Suprapubic skin (tissue), 4 donors: ENCODE measurements at places on chromosomes 13 and 19. TPM values are rescaled to one million over a fixed set of nuclear protein-coding genes. Genes with fewer than 3 reads are reported as not detected.

Gene ZNF30
- total RNA-seq, result 0.44 TPM

Gene OR7C1
- total RNA-seq, result 4.4 TPM

Gene CFAP97D2
- not detected for total RNA-seq

Gene ZNF829
- total RNA-seq, result 1.4 TPM

Gene RHPN2
- total RNA-seq, result 14.1 TPM

Gene PALM3
- not detected for total RNA-seq

Gene CALR3
- total RNA-seq, result not detected

Gene SKA3
- total RNA-seq, result 1.9 TPM

Gene LILRA1
- total RNA-seq, result not detected

- H3K27me3 ChIP-seq, result no peaks in the 10 kb centered on the region
- H3K36me3 ChIP-seq, result no peaks in the 10 kb centered on the region
- no peaks in the 10 kb centered on the region for H3K4me1 ChIP-seq
Measured at GRCh38 chr13:41411522-41411921, 45.8 kb upstream of the RGCC start.

DNA sequence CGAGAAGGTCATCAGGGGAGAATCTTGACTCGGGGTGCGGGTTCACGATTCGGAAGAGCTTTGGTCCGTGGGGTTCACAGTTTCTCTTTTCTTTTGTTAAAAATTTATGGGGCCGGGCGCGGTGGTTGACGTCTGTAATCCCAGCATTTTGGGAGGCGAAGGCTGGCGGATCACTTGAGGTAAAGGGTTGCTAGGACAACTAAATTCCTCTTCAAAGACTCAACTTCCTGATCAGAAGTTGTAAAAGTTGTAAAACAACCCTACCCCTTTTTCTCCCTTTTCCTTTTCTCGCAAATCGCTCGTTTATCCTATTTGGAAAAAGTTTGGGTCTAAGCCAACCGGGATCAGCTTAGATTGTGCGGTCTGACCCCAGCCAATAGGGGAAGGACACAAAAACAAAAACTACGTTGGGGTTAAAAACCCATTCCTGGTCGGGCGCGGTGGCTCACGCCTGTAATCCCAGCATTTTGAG, 673 bp downstream of the ZNF486 start:
- H3K27me3 ChIP-seq, result no peaks in the 10 kb centered on the region
- no peak for DNase-seq
- peak overlapping the region; percentile 77 for H3K27ac ChIP-seq
- H3K36me3 ChIP-seq, result peaks cover 10% of the 10 kb centered on the region

- no peaks in the 10 kb centered on the region for H3K27me3 ChIP-seq
- H3K4me3 ChIP-seq, result no peak overlapping the region
- H3K36me3 ChIP-seq, result no peaks in the 10 kb centered on the region
- DNase-seq, result no peak
- no peaks in the 10 kb centered on the region for H3K4me1 ChIP-seq
Measured at GRCh38 chr13:29480893-29481525, 114.5 kb downstream of the SLC7A1 start.

DNA sequence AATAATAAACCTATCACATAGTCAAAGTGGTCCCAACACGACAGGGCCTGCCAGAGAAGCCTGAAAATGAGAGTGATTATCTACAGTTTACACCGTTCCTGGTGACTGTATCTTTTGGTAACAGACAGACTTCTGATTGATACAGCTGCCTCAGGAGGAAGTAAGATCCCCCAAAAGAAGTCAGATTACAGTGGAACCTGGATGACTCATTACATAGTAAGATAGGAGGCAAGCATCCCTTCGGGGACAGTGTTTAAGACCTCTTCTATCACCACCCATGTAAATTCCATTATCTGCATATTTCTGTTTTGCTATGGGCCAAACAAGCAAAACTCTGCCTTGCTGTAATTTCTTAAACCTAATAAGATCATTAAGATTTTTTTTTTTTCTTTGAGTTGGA, 44.0 kb upstream of the FLT1 start:
- peaks cover 12% of the 10 kb centered on the region for H3K27me3 ChIP-seq
- H3K4me1 ChIP-seq, result no peaks in the 10 kb centered on the region
- H3K27ac ChIP-seq, result no peak overlapping the region
- H3K4me3 ChIP-seq, result no peak overlapping the region

GRCh38 chr19:3646336-3647092, 19.9 kb upstream of the CACTIN start:
- no peak overlapping the region for H3K4me3 ChIP-seq
- H3K36me3 ChIP-seq, result peaks cover 75% of the 10 kb centered on the region
- no peak for DNase-seq
- H3K4me1 ChIP-seq, result peaks cover 6% of the 10 kb centered on the region
- H3K27me3 ChIP-seq, result no peaks in the 10 kb centered on the region

DNA sequence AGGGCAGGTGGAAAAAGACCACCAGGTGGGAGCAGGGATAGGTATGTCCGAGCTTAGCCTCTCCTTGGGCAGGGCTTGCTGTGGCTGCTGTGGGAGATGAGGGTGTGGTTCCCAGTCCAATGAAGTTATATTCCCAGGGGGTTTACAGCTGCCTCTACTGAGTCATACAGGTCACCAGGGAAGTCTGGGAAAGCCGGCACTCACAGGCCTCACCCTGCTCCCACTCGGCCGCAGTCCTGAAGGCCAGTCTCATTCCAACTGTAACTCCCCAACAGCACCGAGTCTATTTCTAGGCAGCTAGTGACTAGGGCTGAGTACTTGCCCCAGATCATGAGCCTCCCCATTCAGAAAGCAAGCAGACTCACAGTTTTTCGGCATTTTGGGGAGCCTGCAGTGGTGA, 77.1 kb downstream of the FNDC3A start:
- no peaks in the 10 kb centered on the region for H3K36me3 ChIP-seq
- H3K4me1 ChIP-seq, result no peaks in the 10 kb centered on the region
- no peak for DNase-seq

DNA sequence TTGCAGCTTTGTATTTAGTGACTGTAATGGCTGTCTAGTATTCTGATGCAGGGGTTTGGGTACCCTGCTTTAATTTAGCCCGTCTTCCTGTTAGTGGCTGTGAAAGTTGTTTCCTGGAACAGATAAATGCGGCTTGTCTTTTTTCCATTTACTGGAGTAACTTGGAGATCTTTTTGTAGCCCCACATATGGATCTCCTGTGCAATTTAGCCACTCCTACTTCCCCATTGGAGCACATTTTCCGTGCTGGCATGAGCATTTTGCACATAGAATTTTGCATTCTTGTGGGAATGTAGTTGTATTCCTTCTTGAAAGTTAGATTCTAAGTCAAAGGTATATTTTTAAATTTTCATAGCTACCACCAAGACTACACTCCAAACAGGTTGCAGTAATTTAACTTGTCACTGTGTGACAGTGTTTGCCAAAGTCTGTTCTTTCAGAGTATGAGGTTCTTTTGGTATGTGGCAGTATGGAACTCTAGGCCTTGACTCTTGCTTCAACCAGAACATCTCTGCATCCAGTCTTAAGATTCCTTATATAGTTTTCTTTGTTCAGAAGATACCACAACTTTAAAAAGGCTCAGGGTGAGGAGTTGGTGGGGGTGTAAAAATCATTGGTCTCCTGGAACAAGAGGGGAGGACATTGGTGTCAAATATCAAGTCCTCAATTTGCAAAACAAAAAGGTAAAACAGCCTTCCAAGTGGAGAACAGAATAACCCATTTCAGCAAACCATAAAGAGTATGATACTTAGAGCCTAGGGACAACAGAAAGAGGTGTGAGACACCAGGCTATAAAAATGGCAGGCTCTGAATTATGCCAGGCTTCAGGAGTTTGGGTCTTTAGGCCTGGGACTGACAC, 21.1 kb upstream of the CCDC97 start:
- no peak overlapping the region for H3K4me3 ChIP-seq
- H3K4me1 ChIP-seq, result no peaks in the 10 kb centered on the region
- H3K27me3 ChIP-seq, result no peaks in the 10 kb centered on the region
- H3K36me3 ChIP-seq, result peaks cover 97% of the 10 kb centered on the region
- no peak overlapping the region for H3K27ac ChIP-seq
- DNase-seq, result no peak

DNA sequence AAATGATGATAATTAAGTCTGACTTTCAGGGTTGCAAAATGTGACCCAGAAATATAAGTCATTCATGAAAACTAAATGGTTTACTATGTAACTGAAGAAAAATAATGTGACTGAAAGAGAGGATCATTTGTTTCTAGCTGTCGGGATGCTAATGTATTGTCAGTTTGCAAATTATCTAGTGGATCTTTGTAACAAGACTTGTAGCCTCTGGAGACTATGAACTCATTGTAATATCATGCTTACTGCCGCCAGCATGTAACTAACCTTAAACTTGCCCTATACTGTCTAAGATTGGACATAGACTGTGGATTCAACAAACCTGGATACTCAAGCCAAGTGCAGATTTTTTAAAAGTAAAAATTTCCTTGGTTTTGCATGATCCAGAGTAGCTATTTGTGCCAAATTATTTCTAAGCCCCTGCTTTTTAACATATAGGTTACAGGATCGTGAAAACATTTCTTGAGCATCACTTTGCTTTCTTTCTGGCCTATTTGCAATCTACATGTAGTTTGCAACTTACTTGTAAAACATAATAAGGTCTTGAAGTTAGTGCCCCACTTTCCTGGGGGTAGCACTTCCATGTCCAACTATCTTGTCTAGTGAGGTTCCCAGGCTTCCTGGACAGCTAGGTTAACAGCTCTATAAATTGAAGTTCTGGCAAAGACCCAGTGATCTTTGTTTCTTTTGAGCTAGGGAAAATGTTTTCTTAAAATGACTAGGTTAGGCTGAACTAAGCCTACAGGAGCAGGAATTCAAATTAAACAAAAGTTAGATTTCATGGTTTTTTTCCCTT, 3.3 kb upstream of the POSTN start:
- H3K27ac ChIP-seq, result no peak overlapping the region
- DNase-seq, result no peak
- no peaks in the 10 kb centered on the region for H3K36me3 ChIP-seq
- H3K4me3 ChIP-seq, result no peak overlapping the region
- no peaks in the 10 kb centered on the region for H3K27me3 ChIP-seq

DNA sequence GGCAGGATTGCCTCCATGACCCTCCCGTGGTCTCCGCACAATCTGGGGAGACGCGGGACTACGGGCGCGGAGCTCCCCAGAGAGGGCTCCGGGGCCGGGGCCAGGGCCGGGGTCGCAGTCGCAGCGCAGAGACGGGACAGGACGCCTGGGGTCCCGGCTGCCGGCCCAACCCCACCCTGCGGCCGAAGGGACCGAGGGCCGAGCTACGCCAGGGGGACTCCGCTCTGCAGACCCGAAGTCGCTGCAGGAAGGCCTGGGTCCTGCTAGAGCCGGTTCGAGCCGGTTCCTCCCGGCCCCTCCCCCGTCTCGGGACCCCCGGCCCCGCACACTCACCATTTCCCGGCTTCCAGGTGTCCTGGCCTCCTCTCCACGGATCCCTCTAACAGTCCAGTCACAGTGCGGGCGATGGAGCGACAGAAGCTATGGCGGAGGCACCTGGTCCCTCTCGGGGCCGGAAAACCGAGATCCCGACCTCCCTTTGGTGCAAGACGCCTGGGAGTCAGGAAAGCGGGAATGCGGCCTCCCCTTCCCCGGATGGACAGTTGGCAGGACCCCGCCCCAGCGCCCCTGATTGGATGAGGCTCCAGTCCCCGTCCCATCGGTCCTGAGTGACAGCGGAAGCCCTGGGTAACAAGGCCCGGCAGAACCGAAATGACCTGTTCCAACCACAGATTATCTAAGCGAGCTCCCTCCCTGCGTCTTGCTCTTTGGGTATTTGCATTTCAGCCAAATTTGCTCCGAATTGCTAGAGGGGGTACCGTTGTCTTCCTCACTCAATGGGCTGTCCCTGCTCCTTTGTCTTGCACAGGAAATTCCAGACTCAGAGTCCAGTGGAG, at the start of gene ZNF625:
ZNF625 (minus strand) TSS at position 512 of the 836 bp plus-strand sequence; CDS start at position 336, 176 bp downstream.
- H3K27me3 ChIP-seq, result no peaks in the 10 kb centered on the region
- peaks cover 17% of the 10 kb centered on the region for H3K4me1 ChIP-seq
- no peaks in the 10 kb centered on the region for H3K36me3 ChIP-seq
- H3K4me3 ChIP-seq, result peak within 1 kb of the TSS; percentile 79

GRCh38 chr13:110548891-110549794, 12.4 kb downstream of the RAB20 start:
- DNase-seq, result no peak
- H3K4me3 ChIP-seq, result no peak overlapping the region
- H3K27me3 ChIP-seq, result no peaks in the 10 kb centered on the region

- DNase-seq, result no peak
- H3K36me3 ChIP-seq, result peaks cover 55% of the 10 kb centered on the region
- H3K27me3 ChIP-seq, result no peaks in the 10 kb centered on the region
- peaks cover 42% of the 10 kb centered on the region for H3K4me1 ChIP-seq
- H3K27ac ChIP-seq, result peak overlapping the region; percentile 3
- H3K4me3 ChIP-seq, result no peak overlapping the region
Measured at GRCh38 chr19:5132206-5132560, 163.3 kb downstream of the KDM4B start.

DNA sequence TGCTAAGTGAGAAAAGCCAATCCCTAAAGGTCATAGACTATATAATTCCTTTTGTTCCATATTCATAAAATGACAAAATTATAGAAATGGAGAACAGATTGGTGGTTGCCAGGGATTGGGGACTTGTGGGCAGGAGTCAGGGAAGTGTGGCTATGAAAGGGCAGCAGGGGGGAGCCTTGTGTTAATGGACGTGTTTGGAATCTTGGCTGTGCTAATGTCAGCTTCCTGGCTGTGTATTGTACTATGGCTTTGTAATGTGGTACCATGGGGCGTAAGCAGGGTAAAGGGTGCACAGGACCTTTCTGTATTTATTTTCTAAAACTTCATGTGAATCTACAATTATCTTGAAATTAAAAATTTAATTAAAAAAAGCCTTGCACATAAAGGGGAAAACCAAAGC, 248.5 kb downstream of the UQCRFS1 start:
- no peaks in the 10 kb centered on the region for H3K27me3 ChIP-seq
- no peaks in the 10 kb centered on the region for H3K36me3 ChIP-seq
- H3K4me3 ChIP-seq, result no peak overlapping the region
- no peak overlapping the region for H3K27ac ChIP-seq

- peak within 1 kb of the TSS; percentile 80 for H3K4me3 ChIP-seq
- peak; percentile 97 for DNase-seq
- peaks cover 32% of the 10 kb centered on the region for H3K4me1 ChIP-seq
- H3K36me3 ChIP-seq, result peaks cover 13% of the 10 kb centered on the region
Measured at GRCh38 chr19:50025794-50026549, at the start of gene ZNF473. Gene ZNF473, plus strand, starts transcription at chr19:50026005. Its CDS starts 5,078 bp downstream, at chr19:50031083.
